HT1080 (cell line): ENCODE measurements at places on chromosomes 1 and 21. TPM values are rescaled to one million over a fixed set of nuclear protein-coding genes. Genes with fewer than 3 reads are reported as not detected.

GRCh38 chr21:38834725-38835124 is 29.0 kb downstream of the ETS2 start:
- DNase-seq: no peak

DNA sequence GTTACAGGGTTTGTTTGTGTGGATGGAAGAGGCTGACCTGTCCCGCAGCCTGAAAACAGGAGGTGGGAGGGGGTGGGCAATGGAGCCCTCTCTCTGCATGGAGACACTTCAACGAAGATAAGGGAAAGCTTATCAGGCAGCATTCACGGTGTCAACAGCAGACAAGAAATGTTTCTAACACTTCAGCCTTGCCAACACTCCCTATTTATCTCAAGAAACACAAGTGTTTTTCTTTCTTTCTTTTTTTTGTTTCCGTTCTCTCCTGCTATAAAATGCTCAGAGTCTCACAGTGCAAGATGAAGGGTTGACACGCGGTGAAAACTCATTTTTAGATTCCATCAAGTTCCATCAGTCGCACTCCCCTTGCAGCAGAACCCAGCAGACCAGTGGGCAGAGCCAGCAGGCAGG is 594.4 kb downstream of the MATN1 start:
- no peak for DNase-seq

DNA sequence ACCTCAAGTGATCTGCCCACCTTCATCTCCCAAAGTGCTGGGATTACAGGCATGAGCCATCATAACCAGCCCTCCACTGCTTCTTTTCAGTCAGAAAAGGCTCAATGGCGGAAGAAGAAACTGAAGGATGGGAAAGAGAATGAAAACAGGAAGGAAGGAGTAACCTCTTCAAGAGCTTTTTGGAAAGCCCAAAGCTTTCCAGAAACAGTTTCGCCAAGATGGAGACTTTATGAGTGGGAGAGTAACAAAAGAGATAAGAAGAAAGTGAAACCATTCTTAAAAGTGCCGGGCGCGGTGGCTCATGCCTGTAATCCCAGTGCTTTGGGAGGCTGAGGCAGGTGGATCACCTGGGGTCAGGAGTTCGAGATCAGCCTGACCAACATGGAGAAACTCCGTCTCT is 62.7 kb upstream of the NBL1 start:
- no peak for DNase-seq

DNA sequence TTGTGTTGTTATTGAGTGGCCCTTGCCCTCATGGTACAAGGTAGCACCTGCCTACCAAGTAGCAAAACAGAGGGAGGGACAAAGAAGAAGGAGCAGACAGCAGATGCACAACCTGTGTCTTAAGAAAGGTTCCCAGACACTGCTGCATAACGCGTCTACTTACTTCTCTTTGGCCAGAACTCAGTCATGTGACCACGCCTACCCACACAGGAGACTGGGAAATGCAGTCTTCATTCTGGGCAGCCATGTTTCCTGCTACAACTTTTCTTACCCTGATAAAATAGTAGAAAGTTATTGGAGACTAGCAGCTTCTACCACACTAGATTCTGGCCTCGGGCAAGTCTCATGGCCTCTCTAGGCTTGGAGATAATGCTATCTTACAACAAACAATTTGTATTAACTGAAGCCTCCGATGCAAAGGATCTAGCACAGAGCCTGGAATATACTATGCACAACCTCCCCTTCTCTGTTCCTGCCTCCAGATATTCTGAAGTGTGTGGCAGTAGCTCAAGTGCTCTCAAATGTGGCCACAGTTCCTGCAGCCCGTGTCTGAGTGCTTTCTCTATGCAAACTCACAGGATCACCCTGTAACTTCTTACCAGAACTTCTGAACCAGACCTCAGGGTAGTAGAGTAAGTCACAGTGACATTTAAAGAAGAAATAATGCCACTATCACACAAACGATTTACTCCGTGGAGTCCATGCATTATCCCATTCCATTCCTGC is 34.1 kb upstream of the BTG2 start:
- DNase-seq: peak; percentile 61

GRCh38 chr1:56404561-56405030 is 174.8 kb downstream of the PLPP3 start:
- DNase-seq: no peak

GRCh38 chr1:37759451-37759850 is 5.5 kb downstream of the EPHA10 start:
- no peak for DNase-seq

- no peak for DNase-seq
Measured at GRCh38 chr1:30535595-30536325, 187.6 kb downstream of the MATN1 start.

- no peak for DNase-seq
Measured at GRCh38 chr21:36928960-36929359, 37.5 kb downstream of the HLCS start.

- peak; percentile 35 for DNase-seq
Measured at GRCh38 chr21:31618696-31619430, 40.6 kb upstream of the SOD1 start.

EDARADD gene
- 3.7 and 3.8 TPM in 2 replicates for total RNA-seq

ZZZ3 gene
- 64.8 and 70.6 TPM in 2 replicates for total RNA-seq

OR2L13 gene
- not detected in 2 replicates for total RNA-seq

TNNI3K gene
- 0.95 TPM in 1 of 2 replicates, not detected in the other for total RNA-seq
